ENCODE measurements at places on chromosomes 6 and 20. TPM values are rescaled to one million over a fixed set of nuclear protein-coding genes. Genes with fewer than 3 reads are reported as not detected.

GRCh38 chr6:107656401-107656800 is 166.5 kb downstream of the SOBP start:
- no peak overlapping the region for H3K4me3 ChIP-seq
- H3K27me3 ChIP-seq: peaks cover 8% of the 10 kb centered on the region
- peaks cover 53% of the 10 kb centered on the region for H3K4me1 ChIP-seq

DNA sequence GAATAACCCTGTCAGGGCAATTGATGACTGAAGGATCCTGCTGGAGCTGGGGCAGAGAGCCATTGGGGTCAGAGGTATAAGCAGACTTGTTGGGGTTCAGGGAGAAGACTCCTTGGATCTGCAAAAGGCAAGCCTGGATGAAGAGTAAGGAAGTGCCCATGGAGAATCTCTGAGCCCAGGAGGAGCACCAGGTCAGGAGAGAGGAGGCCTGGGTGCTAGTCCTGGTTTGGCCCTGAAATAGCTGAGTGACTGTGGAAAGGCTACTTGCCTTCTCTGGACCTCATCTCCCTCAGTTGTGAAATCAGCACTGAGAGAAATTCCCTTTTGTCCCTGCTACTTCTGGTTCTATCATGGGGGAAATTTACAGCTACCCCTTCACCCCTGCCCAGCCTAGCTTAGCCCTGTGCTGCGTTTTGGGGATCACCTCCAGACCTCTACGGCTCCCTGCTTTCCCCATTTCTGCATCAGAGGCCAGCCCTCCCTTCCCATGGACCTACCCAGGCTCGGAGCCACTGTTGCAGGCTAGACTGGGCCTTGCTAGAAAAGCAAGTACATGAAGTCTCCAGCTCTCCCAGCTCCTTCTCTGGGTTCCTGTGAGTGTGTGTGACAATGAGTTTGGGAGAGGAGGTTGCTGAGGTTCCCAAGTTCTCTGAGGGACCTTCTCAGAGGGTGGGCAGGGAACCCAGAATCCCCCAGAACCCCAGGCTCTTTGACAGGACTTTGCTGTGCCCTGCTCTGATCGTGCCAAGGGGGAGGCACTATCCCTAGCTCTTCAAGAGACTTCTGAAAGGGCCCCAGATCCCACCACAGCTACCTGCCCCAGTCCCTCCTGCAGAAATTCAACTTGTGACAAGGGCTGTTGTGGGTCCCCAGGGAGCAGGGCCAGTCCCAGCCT is 2.3 kb upstream of the NCR2 start:
- H3K27me3 ChIP-seq: peaks cover 2% of the 10 kb centered on the region
- peak overlapping the region; percentile 54 for H3K27ac ChIP-seq
- peaks cover 40% of the 10 kb centered on the region for H3K4me1 ChIP-seq
- no peak for DNase-seq
- no peaks in the 10 kb centered on the region for H3K36me3 ChIP-seq

GRCh38 chr20:50038574-50038991 is 55.8 kb downstream of the SNAI1 start:
- no peaks in the 10 kb centered on the region for H3K27me3 ChIP-seq
- H3K27ac ChIP-seq: no peak overlapping the region
- no peak overlapping the region for H3K4me3 ChIP-seq
- H3K36me3 ChIP-seq: no peaks in the 10 kb centered on the region
- H3K4me1 ChIP-seq: peaks cover 3% of the 10 kb centered on the region

GRCh38 chr6:87944541-87944954 is 103.1 kb upstream of the SPACA1 start:
- H3K27ac ChIP-seq: no peak overlapping the region
- H3K36me3 ChIP-seq: no peaks in the 10 kb centered on the region
- H3K4me3 ChIP-seq: no peak overlapping the region
- DNase-seq: no peak

GRCh38 chr6:132907914-132908313 is 93.5 kb downstream of the RPS12 start:
- no peak overlapping the region for H3K4me3 ChIP-seq
- no peaks in the 10 kb centered on the region for H3K36me3 ChIP-seq
- DNase-seq: no peak

GRCh38 chr20:7879883-7880282 is 60.4 kb downstream of the HAO1 start:
- no peak overlapping the region for H3K4me3 ChIP-seq
- no peaks in the 10 kb centered on the region for H3K36me3 ChIP-seq
- peaks cover 11% of the 10 kb centered on the region for H3K4me1 ChIP-seq
- peak; percentile 10 for DNase-seq
- H3K27ac ChIP-seq: no peak overlapping the region

DNA sequence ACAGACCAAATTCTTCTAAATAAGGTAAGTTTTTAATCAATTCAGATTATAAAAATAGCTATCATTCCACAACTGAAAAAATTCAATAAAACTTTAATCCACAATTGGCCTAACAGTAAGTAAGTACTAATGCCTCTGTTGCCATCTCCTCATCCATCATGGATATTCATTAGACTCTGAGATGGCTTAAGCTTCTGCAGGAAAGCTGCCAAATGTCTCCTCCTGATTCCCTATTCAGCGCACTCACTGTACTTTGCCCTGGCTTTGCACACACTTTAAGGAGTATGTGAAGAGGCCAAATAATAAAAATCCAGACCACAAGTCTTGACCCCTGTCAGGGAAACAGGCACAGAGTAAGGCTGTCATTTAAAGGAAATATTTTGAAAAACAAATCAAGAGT is 23.6 kb downstream of the PGM3 start:
- H3K27ac ChIP-seq: no peak overlapping the region
- no peak for DNase-seq
- H3K27me3 ChIP-seq: no peaks in the 10 kb centered on the region
- H3K4me3 ChIP-seq: no peak overlapping the region

- H3K27ac ChIP-seq: no peak overlapping the region
- no peaks in the 10 kb centered on the region for H3K27me3 ChIP-seq
- no peak overlapping the region for H3K4me3 ChIP-seq
- no peak for DNase-seq
- peaks cover 45% of the 10 kb centered on the region for H3K4me1 ChIP-seq
Observed at GRCh38 chr6:79072640-79073181, 5.3 kb downstream of the PHIP start.

The RGS17 gene
- total RNA-seq: not detected

The PET117 gene
- 14.0 TPM for total RNA-seq

The BMP6 gene
- not detected for total RNA-seq

GRCh38 chr20:31637660-31638059 is at the start of gene COX4I2:
COX4I2 (plus strand) TSS chr20:31637912; CDS start chr20:31639018, 1,106 bp downstream.
- H3K27me3 ChIP-seq: peaks cover 17% of the 10 kb centered on the region
- H3K27ac ChIP-seq: no peak within 1 kb of the TSS
- no peak for DNase-seq
- no peak within 1 kb of the TSS for H3K4me3 ChIP-seq
- no peaks in the 10 kb centered on the region for H3K36me3 ChIP-seq

GRCh38 chr20:39825950-39826349 is 863.1 kb downstream of the MAFB start:
- H3K4me3 ChIP-seq: no peak overlapping the region
- no peak overlapping the region for H3K27ac ChIP-seq
- no peak for DNase-seq
- peaks cover 4% of the 10 kb centered on the region for H3K4me1 ChIP-seq
- no peaks in the 10 kb centered on the region for H3K27me3 ChIP-seq

DNA sequence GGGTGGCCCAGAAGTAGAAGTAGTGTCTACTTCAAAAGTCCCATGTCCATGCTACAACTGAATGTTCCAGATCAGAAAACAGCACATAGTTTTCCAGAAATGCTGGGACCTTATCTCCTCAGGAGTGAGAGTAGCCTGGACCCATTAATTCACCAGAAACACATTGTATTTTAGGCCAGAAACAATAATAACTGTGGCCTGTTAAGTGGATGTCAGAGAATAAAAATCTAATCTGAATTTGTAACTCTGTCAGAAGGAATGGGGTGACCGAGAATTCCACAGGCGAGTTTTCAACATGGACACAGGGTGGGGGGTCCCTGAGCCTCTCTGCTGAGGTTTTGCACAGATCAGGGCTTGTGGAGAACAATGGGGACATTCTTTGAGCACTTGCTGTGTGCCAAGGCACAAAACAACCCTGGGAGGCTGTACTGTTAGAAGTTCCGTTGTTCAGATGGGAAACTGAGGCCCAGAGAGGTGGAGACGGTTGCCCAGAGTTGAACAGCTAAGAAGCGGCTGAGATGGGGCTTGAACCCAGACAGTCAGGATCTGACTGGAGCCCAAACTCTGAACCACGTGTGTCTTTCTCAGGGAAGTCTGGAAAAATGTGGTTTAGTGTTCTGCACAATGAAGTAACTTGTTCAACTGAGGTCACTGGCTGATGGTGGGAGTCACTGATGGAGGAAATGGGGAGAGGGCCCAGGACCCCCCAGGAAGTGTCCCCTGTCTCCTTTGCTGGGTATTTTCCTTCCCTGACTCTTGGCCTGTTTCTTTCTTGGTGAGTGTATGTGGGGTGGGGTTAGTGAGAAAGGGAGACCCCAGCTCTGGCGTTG is 44.2 kb downstream of the SNAI1 start:
- no peaks in the 10 kb centered on the region for H3K4me1 ChIP-seq
- H3K36me3 ChIP-seq: no peaks in the 10 kb centered on the region
- H3K4me3 ChIP-seq: no peak overlapping the region
- H3K27me3 ChIP-seq: no peaks in the 10 kb centered on the region
- no peak for DNase-seq

GRCh38 chr20:47235853-47236638 is 120.5 kb downstream of the ZMYND8 start:
- no peak overlapping the region for H3K27ac ChIP-seq
- peaks cover 41% of the 10 kb centered on the region for H3K36me3 ChIP-seq
- DNase-seq: no peak
- no peak overlapping the region for H3K4me3 ChIP-seq
- no peaks in the 10 kb centered on the region for H3K4me1 ChIP-seq

The SOX18 gene
- 0.10 TPM for total RNA-seq

DNA sequence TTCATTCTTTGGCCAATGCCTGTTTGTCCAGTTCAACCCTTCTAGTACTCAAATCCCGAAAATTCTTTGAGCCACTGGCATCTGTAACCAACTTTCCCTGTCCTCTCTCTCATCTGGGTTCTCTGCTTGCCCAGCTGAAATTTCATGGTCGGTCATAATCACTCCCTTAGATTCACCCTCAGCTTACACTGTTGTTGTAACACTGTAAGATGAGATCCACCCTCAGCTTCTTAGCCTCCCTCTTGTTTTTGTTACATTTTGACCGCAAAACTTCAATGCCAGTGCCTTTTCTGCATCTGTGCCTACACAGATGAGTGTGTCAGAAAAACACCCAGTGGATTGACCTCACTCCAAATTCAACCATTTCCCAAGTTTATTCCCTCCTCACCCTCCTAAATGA is 291.1 kb upstream of the AGPAT4 start:
- H3K36me3 ChIP-seq: no peaks in the 10 kb centered on the region
- no peak overlapping the region for H3K27ac ChIP-seq
- H3K4me1 ChIP-seq: no peaks in the 10 kb centered on the region
- H3K27me3 ChIP-seq: no peaks in the 10 kb centered on the region
- DNase-seq: no peak
- H3K4me3 ChIP-seq: no peak overlapping the region

The PGC gene
- not detected for total RNA-seq

GRCh38 chr6:85058806-85059205 is 294.4 kb upstream of the TBX18 start:
- DNase-seq: no peak
- no peaks in the 10 kb centered on the region for H3K27me3 ChIP-seq
- no peak overlapping the region for H3K27ac ChIP-seq
- no peak overlapping the region for H3K4me3 ChIP-seq
- no peaks in the 10 kb centered on the region for H3K36me3 ChIP-seq
- no peaks in the 10 kb centered on the region for H3K4me1 ChIP-seq

- no peaks in the 10 kb centered on the region for H3K27me3 ChIP-seq
- no peak overlapping the region for H3K27ac ChIP-seq
- H3K36me3 ChIP-seq: no peaks in the 10 kb centered on the region
- DNase-seq: no peak
Observed at GRCh38 chr6:38177882-38178583, 358.5 kb downstream of the ZFAND3 start.

GRCh38 chr20:5155404-5155803 is 28.6 kb downstream of the CDS2 start:
- H3K27me3 ChIP-seq: no peaks in the 10 kb centered on the region
- no peak for DNase-seq
- H3K36me3 ChIP-seq: peaks cover 18% of the 10 kb centered on the region
- H3K27ac ChIP-seq: no peak overlapping the region

DNA sequence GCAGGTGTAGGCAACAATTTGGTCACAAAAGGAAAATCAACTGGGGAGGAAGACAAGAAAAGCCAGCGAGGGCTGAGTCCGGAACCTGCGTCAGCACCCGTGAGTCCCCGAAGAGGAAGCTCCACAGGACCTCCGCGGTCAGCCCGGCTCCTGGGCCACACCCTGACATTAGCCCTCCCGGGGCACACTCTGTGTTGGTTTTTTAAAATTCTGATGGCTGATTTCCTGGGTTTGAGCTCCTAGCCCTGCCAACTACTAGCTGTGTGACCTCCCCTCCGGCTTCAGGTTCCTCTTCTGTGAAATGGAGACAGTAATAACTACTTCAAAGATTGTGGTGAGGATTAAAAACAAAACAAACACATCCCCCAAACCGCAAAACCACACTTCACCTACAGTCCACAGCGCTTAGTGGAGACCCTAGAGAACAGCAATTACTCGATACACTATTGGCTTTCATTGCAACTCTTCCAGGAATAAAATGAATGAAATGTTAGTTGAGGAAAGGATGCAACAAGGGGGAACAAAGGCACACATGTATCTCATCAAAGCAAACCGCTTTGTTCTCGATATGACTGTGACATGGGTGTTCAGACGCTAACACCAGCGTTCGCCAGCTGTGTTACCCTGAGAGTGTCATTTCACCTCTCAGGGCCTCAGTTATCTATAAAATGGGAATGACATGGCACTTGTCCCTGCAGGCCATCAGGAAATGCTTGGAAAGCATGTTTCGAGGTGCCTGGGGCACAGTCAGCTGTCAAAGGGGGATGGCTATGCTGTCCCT is 985 bp downstream of the ZBP1 start:
- DNase-seq: peak; percentile 88
- peak overlapping the region; percentile 94 for H3K27ac ChIP-seq
- peaks cover 2% of the 10 kb centered on the region for H3K27me3 ChIP-seq
- H3K36me3 ChIP-seq: peaks cover 22% of the 10 kb centered on the region
- peak overlapping the region; percentile 73 for H3K4me3 ChIP-seq
- peaks cover 61% of the 10 kb centered on the region for H3K4me1 ChIP-seq

GRCh38 chr6:139708337-139709199 is 334.1 kb upstream of the CITED2 start:
- H3K36me3 ChIP-seq: no peaks in the 10 kb centered on the region
- H3K27me3 ChIP-seq: peaks cover 5% of the 10 kb centered on the region
- no peak overlapping the region for H3K27ac ChIP-seq
- no peak overlapping the region for H3K4me3 ChIP-seq

The PDYN gene
- total RNA-seq: not detected

The LINC00237 gene
- not detected for total RNA-seq

DNA sequence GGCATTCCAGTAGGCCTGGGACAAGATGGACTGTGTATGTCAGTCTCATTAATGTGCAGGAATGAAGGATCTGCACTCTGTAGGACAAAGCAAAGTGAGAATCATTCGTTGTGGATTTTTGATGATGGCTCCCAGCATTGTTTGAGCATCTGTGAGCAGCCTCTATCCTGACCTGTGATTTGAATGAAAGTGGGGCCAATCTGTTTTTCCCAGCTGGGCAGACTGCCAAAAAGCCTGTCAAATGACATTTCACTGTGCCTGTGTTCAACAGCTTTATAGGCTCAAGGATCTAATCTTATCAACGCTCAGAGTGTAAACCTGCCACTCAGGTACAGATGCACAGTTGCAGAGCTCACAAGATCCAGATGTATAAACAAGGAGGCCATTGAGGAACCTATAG is 86.7 kb upstream of the SYNDIG1 start:
- H3K36me3 ChIP-seq: no peaks in the 10 kb centered on the region
- H3K4me1 ChIP-seq: peaks cover 4% of the 10 kb centered on the region
- no peak for DNase-seq
- no peak overlapping the region for H3K27ac ChIP-seq

- H3K36me3 ChIP-seq: peaks cover 19% of the 10 kb centered on the region
- peaks cover 44% of the 10 kb centered on the region for H3K4me1 ChIP-seq
- peak overlapping the region; percentile 87 for H3K27ac ChIP-seq
- H3K27me3 ChIP-seq: no peaks in the 10 kb centered on the region
- peak; percentile 17 for DNase-seq
Observed at GRCh38 chr6:42978487-42978838, 518 bp downstream of the PEX6 start.
